ENCODE measurements at places on chromosomes 1 and 21. TPM values are rescaled to one million over a fixed set of nuclear protein-coding genes. Genes with fewer than 3 reads are reported as not detected.

DHDDS gene
- total RNA-seq = 44.2 TPM

LINGO4 gene
- not detected for total RNA-seq

CALML6 gene
- total RNA-seq = not detected

TNFRSF4 gene
- 2.3 TPM for total RNA-seq

RNPEP gene
- total RNA-seq = 73.8 TPM

TRIM45 gene
- 2.5 TPM for total RNA-seq
